WTC11 (cell line): ENCODE measurements at places on chromosomes 1 and 21.

DNA sequence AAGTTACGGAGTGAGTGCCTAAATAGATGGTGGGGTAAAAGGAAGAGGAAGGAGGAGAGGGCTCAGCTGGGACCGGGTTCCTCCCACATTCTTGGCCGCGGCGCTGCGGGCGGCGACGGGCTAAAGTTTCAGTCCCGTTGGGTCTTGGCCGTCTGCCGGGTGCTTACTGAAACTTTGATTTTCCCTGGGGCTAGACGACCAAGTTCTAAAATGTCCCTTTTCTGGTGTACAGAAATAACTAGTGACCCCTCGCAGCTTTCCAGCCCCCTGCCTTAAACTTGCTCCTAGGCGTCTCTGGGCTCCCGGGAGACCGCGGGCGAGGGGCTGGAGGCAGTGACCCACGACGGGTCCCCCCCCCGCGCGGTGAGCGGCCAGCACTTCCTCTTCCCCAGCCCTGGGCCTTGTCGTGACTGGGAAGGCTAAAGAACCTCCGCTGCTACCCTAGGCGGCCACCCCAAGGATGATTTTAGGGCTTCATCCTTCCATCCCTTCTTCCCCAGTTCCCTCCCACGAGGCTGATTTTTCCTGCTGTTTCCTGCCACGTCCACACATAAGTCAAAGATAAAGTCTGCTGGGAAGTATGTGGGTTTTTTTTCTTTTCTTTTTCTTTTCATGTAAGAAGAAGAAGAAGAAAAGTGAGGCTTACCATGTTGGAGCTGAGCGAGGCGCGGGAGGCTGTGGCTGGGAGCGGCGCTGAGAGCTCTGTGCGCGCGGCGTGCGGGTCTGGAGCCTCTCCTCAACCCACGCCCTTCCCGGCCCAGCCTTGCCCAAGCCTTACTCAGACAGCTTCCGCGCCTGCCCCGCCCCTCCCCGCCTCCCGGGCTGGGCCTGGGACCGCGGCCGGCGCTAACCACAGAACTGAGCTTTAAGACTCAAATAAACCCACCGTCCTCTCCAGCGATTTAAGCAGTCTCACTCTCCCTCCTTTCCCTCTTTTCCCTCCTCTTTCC, at the start of gene S100A11:
Gene S100A11 (minus strand): TSS at position 738 of the 950 bp plus-strand sequence. CDS start 89 bp downstream, at position 649.
- peak; percentile 77 for DNase-seq

DNA sequence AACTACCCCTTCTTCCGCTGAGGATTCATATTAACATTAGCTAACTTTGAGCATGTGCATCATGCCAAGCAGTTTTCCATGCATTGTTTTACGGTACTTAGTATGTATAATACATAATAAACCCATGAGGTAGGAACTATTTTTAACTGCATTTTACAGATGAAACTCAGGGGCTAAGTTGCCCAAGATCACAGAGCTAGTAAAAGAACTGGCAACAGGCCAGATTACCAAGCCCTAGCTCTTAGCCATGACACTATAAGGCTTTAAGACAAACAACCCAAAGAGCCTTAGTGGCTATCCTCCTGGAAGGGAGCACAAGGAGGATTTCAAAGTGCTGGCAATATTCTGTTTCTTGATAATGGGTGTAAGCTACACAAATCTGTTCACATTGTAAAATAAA, 6.1 kb downstream of the AK2 start:
- no peak for DNase-seq

- peak; percentile 6 for DNase-seq
These were observed 15.6 kb downstream of the ARHGEF16 start for GRCh38 chr1:3469849-3470649.

GRCh38 chr21:17668479-17669140, 55.9 kb upstream of the BTG3 start:
- DNase-seq: no peak

DNA sequence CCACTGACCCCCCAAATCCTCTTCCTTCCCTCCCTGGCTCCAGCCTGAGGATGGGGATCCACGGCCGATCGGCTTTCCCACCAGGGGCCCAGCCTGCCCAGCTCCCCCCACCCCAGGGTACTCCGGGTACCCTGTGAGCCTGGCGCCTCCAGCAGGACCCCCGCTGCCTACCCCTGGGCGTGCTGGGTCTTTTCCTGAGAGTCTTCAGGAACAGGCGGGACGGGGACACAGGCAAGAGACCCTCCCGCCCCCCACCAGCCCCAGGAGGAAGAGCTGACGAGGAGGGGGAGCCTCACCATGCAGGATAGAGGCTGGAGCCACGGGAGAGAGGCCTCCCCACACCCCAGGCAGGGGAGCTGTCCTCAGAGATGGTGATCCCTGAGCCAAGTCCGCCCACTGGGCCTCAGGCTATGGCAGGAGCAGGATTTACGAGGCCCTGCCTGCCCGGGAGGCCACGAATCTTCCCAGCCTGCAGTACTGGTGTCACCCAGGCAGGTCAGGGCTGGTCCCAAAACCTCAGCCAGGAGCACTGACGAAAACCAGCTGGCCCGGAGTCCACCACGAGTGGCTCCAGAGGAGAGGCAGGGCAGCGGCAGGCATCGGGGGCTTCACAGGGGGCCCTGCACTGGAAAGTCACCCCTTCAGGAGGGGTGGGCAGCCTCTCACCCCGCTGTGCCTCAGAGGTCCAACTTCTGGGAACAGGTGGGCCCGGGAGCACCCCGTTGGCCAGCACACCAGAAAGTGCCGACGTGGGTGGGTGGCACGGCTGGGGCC, 58.0 kb downstream of the MEGF6 start:
- DNase-seq: no peak
